Placental pericyte (primary cell): ENCODE measurements at places on chromosomes 1 and 21. TPM values are rescaled to one million over a fixed set of nuclear protein-coding genes. Genes with fewer than 3 reads are reported as not detected.

The LCE1E gene
- not detected in 2 replicates for total RNA-seq

The ACOT7 gene
- total RNA-seq = 56.1 and 57.3 TPM in 2 replicates

The KIAA1614 gene
- total RNA-seq = 3.9 and 4.2 TPM in 2 replicates

The TFF3 gene
- total RNA-seq = not detected in 2 replicates

The S100A12 gene
- total RNA-seq = not detected in 2 replicates

The CDK18 gene
- 0.14 and 0.22 TPM in 2 replicates for total RNA-seq

The HES2 gene
- total RNA-seq = 0.14 and 0.22 TPM in 2 replicates
